ENCODE measurements at places on chromosomes 7 and 10.

DNA sequence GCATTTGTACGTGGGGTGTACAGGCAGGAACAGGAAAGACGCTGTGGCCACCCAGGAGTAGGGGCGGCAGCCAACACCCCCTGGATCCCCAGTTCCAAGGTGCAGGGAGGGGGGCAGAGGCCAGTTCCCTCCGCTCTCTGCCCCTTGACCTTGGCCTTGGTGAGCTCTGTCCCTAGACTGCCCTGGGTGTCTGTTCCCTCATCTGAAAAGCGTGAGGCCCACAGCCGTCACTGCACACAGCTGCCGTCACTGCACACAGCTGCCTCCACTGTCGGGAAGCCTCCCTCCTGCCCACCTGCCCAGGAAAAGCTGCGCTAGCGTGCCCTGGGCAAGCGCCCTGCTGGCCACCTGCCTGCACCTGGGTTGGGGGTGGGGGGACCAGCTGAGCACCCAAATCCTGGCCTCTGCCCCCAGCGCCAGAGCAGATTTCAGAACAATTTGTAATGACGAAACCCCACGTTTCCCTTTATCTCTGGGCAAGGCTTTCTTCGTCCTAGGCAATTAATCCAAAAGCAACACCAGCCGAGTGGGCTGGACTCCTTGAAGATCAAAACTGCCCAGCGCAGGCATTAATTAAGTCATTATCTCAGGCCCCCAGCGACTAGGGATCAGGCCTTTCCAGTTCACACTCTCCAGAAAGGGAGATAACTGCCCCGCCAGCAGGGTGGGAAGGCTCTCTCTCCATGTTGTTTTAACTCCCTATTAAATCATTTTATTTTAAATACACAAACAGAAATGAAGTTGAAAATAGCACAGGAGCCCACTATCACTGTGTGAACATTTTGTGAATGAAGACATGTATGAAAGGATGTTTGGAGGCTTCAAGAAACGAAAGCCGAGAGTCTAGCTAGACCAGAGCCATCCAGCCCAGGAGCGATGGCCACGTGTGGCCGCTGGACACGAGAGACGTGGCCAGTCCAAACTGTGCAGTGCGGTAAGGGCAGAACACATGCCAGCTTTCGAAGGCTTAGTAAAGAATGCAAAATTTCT lies 4.0 kb upstream of the PDGFA start:
- DNase-seq = no peak

DNA sequence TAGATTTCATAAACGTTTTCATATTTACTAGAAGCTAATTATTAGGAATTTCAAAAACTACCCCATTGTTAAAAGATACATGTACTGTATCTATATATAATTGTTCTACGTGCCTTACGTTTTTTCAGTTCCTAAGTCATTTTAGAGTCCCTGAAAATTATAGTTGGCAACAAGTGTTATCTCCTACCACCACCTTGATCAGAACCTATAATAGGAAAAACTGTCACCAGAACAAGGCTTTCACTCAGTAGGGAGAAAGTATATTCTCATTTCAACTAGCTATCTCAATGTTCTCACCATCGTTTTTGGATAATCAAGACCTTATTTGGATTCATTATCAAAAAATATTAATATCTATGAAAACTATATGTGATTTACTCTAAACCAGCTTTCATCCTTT lies 107.7 kb downstream of the CPEB3 start:
- no peak for DNase-seq

- DNase-seq = no peak
Observed at GRCh38 chr7:102889851-102890250, 22.9 kb upstream of the LRRC17 start.

GRCh38 chr7:28606421-28606820 lies 194.1 kb downstream of the CREB5 start:
- DNase-seq = no peak

DNA sequence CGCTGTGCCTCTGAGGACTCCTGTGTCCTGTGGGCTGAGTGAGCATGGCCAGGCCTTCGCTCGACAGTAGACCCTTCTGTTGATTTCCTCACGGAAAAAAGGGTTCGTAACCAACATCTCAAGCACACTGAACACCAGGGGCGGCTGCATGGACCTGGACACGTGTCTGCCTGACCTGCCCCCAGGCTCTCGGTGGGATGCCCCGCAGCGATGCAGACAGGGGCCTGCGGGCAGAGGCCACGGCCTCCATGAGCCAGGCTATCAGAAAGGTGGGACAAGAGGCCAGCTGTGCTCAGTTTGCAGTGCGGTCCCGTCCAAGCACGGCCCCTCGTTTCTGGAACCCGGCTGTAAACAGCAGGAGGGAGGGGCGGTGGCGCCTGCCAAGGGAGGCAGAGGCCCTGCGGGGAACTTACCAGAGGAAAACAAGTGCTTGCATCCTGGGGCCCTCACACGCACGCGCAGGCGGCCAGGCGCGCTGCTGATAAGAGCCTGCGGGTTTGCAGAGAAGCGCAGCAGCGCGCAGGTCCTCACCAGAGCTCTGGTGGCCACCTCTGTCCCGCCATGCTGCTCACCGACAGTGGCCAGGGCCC lies 10.6 kb downstream of the GPR146 start:
- DNase-seq = peak; percentile 82

GRCh38 chr7:47953822-47954221 lies 5.6 kb upstream of the PKD1L1 start:
- DNase-seq = no peak

- DNase-seq = no peak
Observed at GRCh38 chr10:125633517-125633999, 49.4 kb downstream of the TEX36 start.

Data from CD4-positive, alpha-beta T cell treated with Interleukin-6 for 4 hours (primary cell).